Activated CD4-positive, alpha-beta T cell treated with anti-CD3 and anti-CD28 coated beads, Interleukin-2, amount 50 U/mL, for 24 hours (primary cell): ENCODE measurements at places on chromosomes 2 and 18.

- DNase-seq = no peak
Observed at GRCh38 chr2:26845021-26845420, 2.9 kb upstream of the DPYSL5 start.

- DNase-seq = no peak
Observed at GRCh38 chr18:49915352-49915751, 102.0 kb upstream of the ACAA2 start.

- no peak for DNase-seq
Observed at GRCh38 chr18:61992923-61993322, 100.1 kb upstream of the RNF152 start.

- no peak for DNase-seq
Observed at GRCh38 chr18:45104049-45104395, 423.3 kb downstream of the SETBP1 start.

GRCh38 chr2:212957624-212958023, 193.8 kb downstream of the IKZF2 start:
- no peak for DNase-seq

DNA sequence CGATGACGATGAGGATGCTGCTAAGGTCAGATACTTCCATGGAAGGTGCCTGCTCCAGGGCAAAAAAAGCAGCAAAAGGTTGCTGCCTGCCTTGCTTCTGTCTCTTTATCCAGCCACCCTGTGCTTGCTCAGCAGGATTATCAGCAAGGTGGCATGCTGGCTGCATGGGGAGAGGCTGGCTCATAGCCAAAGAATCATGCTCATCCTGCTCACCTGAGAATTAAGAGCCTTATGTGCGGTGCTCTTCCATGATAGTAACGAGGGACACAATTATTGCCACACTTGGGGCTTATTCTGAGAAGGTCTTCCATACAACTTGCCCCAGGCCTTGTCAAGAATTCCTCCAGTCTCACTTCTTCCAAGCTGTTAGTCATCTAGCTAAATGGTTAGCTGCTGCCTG, 60.4 kb upstream of the SEC11C start:
- no peak for DNase-seq

DNA sequence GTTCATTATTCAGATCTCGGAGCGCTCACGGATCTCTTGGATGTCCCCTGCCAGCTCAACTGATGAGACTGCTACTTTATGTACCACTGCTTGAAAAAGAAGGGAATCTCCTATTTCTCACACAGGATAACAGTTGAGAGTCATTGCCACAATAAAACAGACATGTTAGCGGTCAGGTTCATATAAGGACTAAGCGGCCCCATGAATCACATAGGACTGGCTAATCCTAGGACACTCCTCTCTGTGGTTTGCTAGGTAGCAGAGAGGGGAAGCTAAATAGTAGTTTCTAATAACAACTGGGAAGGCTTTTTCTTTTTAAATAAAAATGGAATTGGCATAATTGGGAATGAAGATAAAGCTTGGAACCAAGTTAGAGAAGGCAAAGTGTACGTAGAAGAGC, 15.9 kb upstream of the TGFA start:
- no peak for DNase-seq

DNA sequence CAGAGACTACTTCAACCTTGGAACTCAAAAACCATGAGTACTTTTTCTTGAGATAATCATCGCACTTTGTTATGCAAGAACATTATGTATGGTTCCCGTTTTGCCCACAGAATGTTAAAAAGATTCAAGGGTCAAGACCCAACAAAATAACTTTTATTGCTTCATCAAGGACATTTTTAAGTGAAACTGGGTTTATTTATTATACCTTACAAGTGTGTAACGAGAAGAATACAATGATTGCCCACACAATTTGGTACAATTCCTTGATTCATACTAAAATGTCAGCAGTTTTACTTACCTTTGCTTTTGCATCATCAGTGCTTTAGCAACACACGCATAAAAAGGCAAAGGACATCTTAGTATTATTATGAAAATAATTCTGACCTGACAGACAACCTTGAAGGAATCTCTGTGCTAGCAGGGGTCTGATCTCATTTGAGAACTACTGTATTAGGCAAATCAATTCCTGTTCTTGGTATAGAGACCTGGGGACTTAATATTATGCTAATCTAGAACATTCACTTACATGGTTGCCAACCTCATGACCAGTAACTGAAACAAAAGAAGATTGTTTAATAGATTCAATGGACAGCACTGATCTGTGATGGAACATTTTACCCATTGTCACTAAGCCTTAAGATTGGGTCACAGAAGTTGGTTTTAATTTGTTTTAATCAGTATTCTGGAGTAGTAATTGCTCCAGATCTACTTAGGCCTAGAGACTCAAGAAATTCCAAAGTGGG, 16.2 kb downstream of the CCDC88A start:
- DNase-seq = no peak

DNA sequence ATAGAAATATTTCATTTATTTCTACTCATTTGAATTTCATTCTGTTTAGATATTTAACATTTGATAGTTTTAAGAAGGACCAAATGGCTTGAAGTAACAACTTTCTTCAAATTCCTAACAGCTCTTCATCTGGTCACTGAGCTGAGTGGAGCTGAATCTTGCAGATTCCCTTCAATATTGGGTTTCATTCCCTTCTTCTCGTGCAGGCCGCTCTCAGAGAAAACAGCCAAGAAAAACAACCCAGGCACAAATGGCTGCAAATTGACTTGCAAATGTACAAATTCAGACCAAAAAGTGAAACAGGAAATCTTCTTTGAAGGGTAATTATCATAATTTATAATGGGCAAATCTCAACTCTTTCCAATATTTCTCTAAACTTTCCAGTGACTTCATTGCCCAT, 30.3 kb upstream of the GCG start:
- DNase-seq = no peak

GRCh38 chr2:8657423-8658062, 24.3 kb upstream of the ID2 start:
- DNase-seq = no peak

DNA sequence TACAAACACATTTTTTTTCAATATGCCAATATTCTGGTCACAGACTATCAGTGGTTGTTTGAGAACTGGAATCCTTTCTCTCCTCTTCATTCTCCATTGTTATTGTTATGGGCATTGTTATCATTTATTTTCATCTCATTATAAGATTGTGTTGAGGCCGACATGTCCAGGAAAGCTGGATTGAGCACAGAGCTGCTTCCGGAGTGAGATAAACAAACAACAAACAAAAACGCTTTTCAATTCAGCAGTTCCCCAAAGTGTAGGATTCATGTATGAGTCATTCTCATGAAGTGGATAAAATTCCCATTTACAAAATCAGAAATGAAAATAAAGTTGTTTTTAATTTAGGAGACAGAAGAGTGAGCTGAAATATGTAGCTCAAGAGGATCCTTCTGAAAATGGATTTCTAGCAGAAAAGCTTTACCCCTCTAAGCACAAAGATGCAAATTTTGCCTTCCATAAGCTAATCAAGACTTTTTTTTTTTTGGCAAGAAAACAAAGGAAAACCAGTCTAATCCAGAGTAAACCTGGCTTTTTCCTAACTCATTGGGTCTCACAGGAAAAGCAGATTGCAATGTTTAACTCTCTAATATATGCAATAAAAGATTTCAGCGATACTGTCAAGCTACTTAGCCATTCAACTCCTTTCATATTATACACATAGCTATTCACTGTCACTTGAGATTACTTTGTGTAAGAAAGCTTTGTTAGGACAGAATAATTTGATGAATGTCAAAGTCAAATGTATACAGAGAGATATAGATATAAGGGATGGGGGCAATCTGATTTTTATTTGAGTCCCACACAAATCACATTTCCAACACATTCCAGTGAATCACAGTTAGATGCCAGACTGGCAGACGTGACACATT, 1441.7 kb upstream of the CELF4 start:
- no peak for DNase-seq

GRCh38 chr2:195490319-195490718, 166.7 kb upstream of the SLC39A10 start:
- no peak for DNase-seq

- DNase-seq = no peak
Observed at GRCh38 chr18:8959551-8960135, 142.9 kb upstream of the NDUFV2 start.

GRCh38 chr2:237638176-237638575, 10.8 kb downstream of the LRRFIP1 start:
- DNase-seq = no peak

DNA sequence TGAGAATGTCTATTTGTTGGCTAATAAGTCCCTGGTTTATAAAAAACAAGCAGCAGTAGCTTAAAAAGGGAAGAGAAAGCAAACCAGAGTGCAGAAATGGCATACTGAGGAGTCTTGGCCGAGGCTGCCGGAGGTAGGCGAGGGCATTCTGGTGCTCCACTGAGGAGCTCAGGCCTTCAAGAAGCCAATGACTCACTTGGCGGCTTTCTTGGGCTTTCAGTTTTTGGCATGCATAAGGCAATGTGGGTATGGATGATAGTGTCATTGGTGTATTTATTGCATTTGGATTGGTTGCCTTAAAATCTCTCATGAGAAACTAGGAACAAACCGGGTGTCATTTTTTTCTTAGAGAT, 119.6 kb upstream of the ARL5A start:
- no peak for DNase-seq

DNA sequence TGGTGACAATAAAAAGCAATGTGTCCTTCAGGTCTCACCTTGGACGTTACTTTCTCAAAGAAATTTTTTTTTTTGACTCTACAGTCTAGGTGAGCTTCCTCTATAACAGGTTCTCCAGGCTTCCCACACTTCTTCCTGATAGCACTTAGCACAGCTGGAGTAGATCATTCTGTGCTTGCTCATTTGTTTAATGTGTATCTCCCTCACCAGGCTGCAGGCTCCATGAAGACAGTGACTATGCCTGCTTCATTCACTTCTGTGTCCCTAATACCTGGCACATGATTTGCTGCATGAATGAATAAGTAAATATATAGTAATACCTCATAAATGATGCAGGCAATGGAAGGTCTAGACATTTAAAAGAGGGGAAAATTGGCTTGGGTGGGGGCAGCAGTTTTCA, 109.9 kb upstream of the CD302 start:
- no peak for DNase-seq

GRCh38 chr18:42578792-42579191, 536.7 kb downstream of the RIT2 start:
- DNase-seq = no peak

DNA sequence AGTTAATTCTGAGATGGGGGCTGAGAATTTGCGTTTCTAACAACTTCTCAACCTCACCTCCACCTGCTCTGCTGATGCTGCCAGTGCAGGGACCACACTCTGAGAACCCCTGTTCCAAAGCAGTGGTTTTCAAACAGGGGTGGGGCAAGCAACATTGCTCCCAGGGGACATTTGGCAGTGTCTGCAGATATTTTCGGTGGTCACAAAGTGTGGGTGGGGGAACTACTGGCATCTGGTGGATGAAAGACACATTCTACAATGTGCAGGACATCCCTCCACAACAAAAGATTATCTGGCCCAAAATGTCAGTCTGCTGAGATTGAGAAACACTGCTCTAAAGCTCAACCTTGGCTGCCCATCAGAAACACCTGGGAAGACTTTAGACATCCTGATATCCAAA, 188.7 kb upstream of the SATB2 start:
- DNase-seq = no peak

- DNase-seq = no peak
Observed at GRCh38 chr2:33421820-33422219, 54.6 kb upstream of the RASGRP3 start.

- no peak for DNase-seq
Observed at GRCh38 chr18:10240973-10241372, 213.5 kb upstream of the APCDD1 start.

DNA sequence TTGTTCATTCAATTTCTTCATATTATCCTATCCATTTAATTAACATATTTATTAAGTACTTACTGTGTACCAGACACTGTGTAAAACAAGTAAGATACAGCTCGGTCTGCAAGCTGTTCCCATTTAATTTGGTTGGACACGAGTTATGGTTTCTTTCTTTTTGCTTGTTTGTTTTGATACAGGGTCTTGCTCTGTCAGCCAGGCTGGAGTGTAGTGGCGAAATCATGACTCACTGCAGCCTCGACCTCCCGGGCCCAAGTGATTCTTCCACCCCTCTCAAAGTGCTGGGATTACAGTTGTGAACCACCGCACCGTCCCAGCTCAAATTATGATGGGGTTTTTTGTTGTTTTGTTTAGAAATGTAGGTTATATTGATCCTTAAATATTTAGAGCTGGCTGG, 9.0 kb downstream of the CYBRD1 start:
- no peak for DNase-seq

GRCh38 chr2:11701751-11702301, 31.8 kb upstream of the NTSR2 start:
- DNase-seq = no peak

DNA sequence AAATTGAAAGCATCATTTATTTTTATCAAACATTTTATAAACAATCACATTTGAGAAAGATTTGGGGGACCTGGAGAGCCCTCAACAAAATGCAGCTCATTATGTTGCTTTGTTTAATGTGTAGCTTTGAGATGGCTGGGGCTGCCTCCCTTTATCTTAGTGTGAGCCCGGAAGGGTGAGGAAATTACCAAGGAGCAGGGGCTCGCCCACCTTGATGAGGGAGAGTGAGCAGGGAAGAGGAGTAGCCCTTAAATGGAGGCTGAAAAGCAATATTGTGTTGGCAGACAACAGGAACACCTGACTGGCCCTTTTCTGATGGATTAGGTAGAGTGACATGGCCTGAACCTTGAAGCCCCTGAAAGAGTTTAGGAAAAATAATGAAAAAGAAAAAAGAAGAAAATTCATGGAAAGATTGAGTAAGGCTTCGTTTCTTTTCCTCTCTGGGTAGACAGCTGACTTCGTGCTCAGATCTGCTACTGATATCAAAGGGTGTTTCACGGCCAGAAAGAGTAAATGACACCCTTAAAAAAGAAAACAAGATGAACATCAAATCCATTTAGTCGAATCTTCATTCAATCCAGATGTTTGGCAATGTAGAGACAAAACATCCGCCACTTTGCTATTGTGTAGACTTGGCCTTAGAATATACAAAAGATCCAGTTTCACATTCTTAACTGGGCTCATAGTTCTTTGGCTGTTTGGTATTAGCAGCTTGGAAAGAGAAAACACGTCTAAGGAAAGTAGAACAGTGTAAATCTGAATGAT, 206.5 kb upstream of the TCF4 start:
- no peak for DNase-seq

DNA sequence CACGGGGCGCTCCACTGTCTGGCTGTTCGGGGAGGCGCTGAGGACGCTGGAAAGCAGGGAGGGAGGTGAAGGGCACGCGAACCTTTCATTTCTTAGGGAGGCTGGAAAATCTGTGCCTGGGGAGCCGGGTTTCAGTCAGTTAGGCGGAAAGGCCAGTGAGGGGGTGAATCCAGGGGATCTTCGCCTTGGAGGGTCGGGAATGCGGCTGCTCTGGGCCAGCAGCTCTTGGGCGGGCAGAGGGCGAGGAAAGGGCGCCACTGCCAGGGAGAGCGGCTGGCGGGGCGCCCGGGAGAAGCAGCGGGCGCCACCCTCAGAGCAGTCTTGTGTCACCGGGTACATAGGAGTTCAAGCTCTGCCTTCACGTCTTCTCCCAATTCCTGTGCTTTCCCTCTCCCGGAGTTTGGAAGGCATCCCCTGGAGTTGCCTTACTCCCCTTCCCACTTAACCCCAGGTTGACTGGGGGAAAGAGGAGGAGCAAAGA, 1.4 kb downstream of the CCDC85A start:
- DNase-seq = no peak
